ENCODE measurements at places on chromosomes 3 and 15.

DNA sequence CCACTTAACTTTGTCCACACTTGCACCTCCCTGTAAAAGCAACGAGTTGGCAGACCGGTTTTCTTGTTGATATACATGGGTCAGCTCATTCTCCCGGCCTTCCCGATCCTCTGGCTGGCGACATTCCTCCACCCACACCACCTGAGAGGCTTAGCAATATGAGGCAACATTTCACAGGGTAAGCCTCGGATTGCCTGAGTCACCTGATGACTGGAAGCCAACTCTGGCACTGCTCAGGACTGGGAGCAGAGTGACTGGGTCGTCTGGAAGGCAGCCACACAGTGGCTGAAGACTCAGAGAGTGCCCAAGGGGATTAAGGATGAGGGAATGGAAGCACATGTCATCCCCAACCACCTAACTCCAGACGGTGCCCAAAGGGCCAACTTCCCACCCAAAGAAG lies 9.8 kb downstream of the HOMER2 start:
- no peak for DNase-seq

GRCh38 chr3:105538483-105538882 lies 171.8 kb downstream of the ALCAM start:
- no peak for DNase-seq

DNA sequence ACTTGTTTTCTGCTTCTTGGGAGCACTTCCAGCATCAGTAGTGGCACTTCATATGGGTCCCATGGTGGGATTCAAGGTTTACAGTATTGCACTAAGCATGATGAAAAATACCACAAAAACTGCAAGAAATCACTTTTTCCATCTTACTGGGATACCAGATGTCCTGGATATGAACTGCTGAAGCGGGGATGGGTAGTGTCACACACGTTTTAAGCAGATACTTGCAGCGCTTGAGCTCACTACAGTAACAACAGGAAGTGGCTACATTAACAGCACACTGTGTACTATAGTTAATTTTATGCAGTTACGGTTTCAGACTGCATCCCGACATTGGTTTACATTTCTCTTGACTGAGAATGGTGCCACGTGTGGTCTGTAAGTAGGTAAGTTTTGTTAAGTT lies 3.5 kb upstream of the ISG20 start:
- no peak for DNase-seq

DNA sequence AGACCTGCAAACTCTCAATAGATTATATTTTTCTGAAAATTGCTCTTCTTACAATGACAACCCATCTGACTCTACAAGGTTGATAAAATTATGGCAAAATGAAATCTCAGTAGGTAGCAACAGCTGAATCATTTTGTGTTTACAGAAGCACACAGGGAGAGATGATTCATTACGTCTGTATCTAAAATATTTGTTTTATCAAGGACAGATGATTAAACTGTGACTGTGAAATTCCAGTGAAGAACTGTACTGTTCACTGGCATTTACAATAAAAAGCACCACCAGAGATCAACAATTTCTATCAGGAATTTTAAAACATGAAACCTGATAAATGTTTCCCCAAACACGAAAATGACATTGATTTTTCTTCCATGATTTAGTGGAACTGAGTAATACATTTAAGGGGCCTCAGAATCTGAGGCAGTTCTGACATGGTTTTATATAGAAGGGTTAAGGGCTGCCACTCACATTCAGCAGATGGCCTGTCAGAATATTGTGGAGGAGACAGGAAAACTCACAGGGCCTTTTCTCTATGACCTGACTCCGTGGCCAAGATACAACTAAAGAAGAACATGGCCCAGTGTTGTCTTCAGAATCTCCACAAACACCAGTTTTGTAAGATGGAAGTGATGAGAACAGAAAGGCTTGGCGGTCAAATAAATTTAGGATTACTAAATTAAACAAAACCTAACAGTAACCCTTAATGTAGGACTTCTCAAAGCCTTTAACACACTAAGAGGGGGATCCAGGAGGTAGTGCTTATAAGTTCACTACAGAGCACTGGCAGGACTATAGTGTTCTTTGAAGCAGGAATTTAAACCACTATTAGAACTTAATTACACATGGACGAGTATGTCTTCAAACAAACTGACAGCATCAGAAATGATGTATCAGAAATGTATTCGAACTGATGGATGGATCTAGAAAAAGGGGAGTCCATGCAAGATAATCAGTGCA lies 25.9 kb downstream of the RAD18 start:
- DNase-seq: no peak

DNA sequence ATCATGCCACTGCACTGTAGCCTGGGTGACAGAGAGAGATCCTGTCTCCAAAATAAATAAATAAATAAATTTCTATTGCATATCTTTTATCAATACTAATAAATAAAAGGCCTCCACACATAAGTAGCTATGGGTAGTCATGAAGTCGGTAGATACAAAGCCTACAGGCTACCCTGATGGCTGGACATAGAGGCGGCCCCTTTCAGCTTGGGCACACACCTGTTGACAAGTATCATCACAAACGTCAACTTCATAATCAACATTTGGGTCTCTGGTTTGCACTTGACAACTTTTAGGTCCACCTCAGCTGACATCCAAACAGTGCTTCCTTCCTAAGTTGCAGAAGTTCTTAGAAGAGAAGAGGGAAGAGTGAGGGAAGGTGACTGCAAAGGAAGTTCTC lies 53.4 kb downstream of the ITGA11 start:
- no peak for DNase-seq

- DNase-seq: no peak
Observed at GRCh38 chr3:30286811-30287210, 319.6 kb upstream of the TGFBR2 start.

DNA sequence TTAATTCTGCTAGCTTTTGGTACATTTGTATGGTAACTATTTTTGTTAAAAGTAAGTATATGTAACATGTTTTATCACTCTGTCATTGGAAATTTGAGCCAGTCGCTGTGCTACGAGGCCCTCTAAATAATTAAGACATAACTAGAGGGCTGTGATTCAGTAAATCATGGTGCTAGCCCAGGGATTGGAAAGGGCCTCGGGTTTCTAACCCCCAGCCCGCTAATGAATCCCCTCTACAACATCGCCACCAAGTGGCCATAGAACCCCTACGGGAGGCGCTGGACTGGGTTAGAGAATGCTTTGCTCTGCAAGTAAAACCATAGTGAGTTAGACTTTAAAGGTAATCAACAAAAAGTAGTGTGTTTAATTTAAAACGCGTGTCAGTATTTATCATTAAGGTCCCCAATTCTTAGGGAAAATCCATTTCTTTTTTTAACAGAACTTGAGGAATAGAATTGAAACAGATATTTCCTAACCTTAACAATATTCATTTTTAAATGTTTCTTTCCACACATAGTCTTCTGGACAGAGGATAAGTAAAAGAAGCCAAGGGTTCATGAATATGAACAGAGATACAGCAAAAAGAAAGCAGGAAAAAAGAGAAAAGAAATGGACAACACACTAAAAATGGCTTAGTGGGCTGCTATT lies 744.7 kb downstream of the EPHA3 start:
- no peak for DNase-seq

Data from activated CD4-positive, alpha-beta T cell treated with anti-CD3 and anti-CD28 coated beads for 4 hours (primary cell).